ENCODE measurements at places on chromosomes 3 and 15.

GRCh38 chr3:14123308-14124222, 1.1 kb downstream of the CHCHD4 start:
- no peak for DNase-seq

GRCh38 chr3:169668072-169668956, 4.8 kb upstream of the MECOM start:
- DNase-seq, result no peak

DNA sequence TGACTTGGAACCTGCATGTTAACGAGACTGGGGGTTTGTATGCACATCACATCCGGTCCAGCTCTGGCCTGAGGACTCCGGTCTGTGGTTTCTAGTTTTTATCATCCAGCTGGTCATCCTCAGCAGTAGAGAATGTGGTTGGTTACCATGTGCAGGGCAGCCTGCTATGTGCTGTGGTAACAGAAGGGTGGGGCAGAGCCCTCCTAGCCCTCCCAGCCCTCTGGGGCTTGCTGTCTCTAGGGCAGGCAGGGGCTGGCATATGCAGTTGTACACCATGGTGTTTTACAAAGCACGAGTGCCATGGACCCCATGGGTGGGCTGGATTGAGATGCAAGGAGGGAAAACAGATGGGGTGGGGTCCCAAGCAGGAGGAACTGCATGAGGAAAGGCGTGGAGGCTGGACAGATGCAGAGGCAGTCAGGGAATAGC, 70.2 kb downstream of the APBA2 start:
- no peak for DNase-seq

DNA sequence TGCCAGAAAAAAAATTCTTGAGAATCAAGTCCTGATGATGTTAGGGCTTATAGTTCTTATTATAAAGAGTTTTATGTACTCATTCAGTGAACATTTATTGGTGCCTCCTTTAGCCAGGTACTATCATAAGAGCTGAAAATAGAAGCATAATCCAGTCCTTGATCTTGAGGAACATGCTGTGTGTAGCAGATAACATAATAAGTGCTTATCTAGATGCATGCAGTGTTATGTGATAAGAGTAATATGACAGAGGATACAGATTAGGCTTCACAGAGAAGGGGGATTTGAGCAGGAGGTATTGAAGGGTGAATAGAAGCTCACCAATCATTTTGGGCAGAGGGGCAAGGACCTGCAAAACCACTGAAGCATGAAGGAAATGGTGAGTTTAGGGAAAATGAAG, 1.1 kb downstream of the CCR2 start:
- DNase-seq, result no peak

GRCh38 chr3:171058058-171058457, 31.5 kb upstream of the SLC2A2 start:
- no peak for DNase-seq

GRCh38 chr3:186142393-186142932, 33.6 kb upstream of the ETV5 start:
- DNase-seq, result no peak

- no peak for DNase-seq
These were observed 25.6 kb upstream of the PYGO1 start for GRCh38 chr15:55613727-55614126.

DNA sequence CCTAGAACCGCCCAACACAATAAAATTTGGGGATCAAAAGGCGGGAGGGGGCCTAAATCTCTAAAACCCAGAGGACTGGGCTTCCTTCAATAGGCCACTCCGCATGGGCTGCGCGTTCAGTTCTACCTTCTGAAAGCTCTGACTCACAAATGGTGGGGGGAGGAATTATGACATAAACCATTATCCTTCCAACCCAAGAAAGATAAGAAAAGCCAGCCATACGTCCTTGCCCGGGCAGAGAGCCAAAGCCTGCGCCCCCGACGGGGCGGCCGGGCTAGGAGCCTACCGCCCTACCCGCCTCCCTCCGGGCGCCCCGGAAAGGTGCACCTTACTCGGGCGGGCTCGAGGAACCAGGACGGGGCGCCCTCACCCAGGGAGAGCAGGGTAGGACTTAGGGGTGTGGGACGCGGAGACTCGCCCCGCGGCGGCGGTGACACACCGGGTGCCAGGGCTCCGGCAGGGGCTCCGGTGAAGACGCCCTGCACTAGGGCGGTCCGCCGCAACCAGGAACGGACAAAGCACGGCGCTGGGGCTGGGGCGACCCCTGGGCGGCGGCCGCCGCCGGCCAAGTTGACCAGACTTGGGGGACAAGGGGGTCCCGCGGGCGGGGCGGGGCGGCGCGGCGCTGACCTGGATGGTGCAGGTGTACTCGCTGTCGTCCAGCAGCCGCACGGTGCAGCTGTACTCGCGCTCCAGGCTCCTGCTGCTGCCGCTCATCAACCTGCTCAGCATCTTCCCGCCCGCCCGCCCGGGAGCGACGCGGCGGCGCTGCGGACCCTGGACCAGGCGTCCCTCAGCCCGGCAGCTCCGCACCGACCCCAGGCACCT, 534 bp downstream of the FRMD5 start:
- DNase-seq, result no peak

- no peak for DNase-seq
These were observed 581 bp downstream of the IP6K1 start for GRCh38 chr3:49785565-49786356.

DNA sequence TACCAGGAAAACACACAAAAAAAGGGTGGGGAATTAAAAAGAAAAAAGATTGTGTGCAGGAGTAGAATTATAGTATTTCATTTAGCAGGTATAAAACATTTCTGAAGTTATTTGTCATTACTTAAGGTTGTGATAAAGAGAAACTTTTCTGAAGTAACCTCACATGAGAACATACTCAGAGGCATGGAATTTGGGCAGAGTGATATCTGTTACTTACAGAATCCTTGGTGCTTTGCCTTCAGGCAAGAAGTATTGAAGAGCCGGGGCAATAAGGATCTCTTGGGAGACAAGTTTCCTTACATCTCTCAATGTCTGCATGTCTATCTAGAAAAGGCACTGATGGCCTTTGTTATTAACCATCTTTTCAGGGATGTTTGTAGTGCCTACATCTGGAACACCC, 179.7 kb upstream of the ROBO1 start:
- DNase-seq, result no peak

GRCh38 chr3:65666448-65667091, 372.1 kb downstream of the MAGI1 start:
- DNase-seq, result no peak

- no peak for DNase-seq
These were observed 345.1 kb downstream of the MFSD1 start for GRCh38 chr3:159146856-159147435.

- no peak for DNase-seq
These were observed 408.4 kb upstream of the ADAMTS9 start for GRCh38 chr3:65096110-65096745.

DNA sequence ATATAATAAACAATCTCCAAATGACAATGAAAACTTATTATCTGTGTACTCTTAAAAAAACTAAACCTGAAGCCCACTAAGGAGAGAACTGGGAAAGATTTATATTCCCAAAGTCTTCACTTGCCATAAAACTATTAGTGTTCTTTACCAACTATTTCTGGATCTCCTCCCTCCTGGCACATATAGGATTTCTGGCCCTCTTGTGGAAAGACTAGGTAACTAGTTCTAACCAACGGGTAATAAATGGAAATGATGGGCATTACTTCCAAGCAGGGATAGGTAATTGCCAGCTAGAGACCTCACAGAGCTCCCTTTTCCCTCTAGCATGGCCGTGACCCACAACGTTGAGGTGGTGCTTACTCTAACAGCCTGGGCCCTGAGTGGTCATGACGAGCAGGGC, 110.1 kb downstream of the DNAH12 start:
- DNase-seq, result no peak

DNA sequence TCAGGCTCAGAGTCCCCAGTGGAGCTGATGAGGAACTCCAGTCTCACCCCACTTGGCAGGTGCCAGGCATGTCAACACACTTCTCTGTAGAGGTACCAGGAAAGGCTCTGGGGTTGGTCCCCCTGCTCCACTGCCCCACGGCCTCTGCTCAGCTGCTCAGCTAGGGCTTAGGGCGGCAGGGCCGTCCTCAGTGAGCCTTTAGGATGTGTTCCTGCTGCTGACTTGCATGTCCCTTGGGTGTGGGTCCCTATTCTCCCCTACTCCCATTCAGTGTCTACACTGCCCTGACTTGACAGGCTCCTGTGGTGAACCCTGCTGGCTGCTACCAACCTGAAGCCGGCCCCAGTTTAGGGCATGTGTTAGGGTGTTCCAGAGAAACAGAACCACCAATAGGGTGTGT, 17.9 kb upstream of the POLG start:
- DNase-seq, result no peak

- DNase-seq, result no peak
These were observed 2.9 kb downstream of the SHOX2 start for GRCh38 chr3:158103081-158103886.

- no peak for DNase-seq
These were observed 240.8 kb downstream of the NR1D2 start for GRCh38 chr3:24185738-24186384.

- no peak for DNase-seq
These were observed 6.0 kb downstream of the IP6K1 start for GRCh38 chr3:49780080-49780974.

DNA sequence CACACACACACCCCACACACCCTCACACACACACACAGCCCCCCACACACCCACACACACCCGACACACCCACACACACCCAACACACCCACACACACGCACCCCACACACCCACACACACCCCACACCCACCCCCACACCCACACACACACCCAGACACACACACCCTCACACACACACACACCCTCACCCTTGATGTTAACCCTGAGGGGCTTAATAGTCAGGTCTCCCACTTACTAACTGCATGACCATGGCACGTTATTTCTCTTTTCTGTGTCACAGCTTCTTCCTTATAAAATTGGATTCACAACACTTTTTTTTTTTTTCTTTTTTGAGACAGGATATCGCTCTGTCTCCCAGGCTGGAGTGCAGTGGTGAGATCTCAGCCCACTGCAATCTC, 2.8 kb downstream of the GRM2 start:
- no peak for DNase-seq
